WTC11 (cell line): ENCODE measurements at places on chromosomes 6 and 20.

GRCh38 chr6:157432231-157432891, 51.4 kb downstream of the ZDHHC14 start:
- DNase-seq, result no peak

- no peak for DNase-seq
Measured at GRCh38 chr20:15702161-15702560, 871.1 kb downstream of the KIF16B start.

- no peak for DNase-seq
Measured at GRCh38 chr6:99432877-99433276, 7.8 kb upstream of the PNISR start.

DNA sequence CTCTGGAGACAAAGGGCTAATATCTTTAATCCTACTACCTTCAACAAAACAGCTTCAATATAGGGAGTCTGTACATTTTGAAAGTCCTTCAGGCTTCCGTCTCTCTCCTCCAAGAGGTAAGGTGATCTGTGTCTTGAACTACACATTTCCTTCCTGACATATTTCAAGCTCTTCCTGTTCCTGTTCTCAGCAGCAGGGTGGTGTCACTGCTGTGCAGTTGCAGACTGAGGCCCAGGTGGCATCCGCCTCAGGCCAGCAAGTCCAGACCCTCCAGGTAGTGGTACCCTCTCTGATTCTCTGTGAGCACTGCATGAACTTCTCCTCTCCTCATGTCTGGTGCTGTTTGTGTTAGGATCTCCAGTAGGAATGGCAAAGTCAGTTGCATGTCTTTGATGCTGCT, 7.8 kb downstream of the NFYA start:
- no peak for DNase-seq

GRCh38 chr6:122472022-122472340, 374 bp upstream of the SERINC1 start:
- no peak for DNase-seq

GRCh38 chr20:45888681-45889080, 1.3 kb upstream of the SPATA25 start:
- DNase-seq, result no peak

DNA sequence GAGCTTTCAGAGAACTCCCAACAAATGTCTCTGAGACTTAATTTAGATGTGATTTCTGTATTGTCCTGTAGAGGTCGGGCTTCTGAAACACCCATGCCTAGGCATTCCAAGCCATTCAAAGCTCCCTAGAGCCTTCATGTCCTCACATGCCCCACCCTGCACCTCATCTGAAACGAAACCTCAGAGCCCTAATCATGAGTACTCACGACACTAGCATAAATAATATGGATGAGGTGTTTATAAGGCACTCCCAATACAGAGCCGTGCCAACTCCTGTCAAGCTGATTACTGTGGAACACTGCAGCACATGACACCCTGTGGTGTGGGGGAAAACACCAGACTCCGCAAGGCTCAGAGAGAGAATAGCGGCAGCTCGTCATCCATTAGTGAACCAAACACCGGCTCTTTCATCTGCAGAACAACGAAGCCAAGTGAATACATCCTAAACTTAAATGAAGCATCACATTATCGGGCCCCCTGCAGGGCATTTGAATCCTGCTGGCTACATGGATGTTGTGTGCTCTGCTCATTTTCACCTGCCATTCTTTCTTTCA, 83.8 kb downstream of the FNDC1 start:
- DNase-seq, result peak; percentile 25

DNA sequence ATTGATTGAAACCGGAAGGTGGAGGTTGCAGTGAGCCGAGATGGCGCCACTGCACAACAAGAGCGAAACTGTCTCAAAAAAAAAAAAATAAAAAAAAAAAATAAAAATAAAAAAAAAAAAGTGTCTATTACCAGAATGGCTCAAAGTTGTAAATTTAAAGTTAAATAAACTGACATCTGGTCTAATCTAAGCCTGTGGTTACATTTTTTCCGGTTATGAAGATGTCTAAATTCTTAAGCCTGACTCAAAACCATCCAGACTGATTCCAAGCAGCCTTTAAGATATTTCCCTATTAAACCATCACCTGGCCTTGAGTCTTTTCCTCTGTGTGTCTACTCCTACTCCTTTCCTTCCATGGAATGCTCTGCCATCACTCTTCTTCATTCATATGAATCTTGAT, 371.7 kb upstream of the RUNX2 start:
- DNase-seq, result no peak

DNA sequence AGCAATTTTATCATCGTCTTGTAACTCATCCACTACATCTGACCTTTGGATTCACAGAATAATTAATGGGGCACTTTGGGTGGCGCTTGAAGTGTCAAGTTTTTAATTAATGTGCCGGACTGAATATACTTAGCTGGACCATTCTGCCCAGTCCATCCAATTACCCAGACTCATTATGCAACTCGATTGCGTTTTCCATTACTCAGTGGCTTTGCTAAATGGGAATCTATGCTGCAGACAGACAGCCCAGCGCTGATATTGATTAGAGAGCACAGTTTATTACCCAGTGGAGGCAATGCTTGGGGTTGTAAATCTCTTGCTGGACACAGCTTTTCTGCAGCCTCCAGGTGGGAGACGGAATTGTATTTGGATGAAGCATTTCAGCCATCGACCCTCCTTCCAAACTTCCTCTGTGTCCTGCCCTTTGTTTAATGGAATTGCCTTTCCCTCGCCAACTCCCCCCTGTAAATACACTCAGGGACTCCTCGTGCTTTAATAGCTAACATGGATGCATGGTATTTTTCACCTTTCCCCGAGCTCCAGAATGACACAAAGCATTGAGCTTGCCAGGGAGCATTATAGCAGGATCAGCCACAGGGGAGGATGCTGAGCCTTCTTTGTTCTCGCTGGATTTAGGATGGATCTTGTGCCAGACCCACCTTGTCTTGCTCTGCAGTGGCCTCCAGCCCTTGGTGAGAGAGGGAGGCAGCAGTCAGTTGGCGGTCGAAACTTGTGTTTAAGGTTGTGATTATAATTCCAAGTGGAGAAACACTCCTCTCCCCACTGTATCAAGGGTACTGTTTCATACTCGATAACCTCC, 59.7 kb downstream of the EDN3 start:
- no peak for DNase-seq

GRCh38 chr6:6610031-6610591, 21.6 kb downstream of the LY86 start:
- DNase-seq, result no peak
